Uterus (tissue), 4 donors: ENCODE measurements at places on chromosomes 12 and 14. TPM values are rescaled to one million over a fixed set of nuclear protein-coding genes. Genes with fewer than 3 reads are reported as not detected.

The RBMS2 gene
- 107 TPM for total RNA-seq

The SLC5A8 gene
- not detected for total RNA-seq

The HVCN1 gene
- total RNA-seq = 17.4 TPM

The ADCY4 gene
- 65.1 TPM for total RNA-seq

The AGAP2 gene
- total RNA-seq = 0.29 TPM

The PTPRB gene
- total RNA-seq = 87.6 TPM

The CLEC2B gene
- total RNA-seq = 25.0 TPM

DNA sequence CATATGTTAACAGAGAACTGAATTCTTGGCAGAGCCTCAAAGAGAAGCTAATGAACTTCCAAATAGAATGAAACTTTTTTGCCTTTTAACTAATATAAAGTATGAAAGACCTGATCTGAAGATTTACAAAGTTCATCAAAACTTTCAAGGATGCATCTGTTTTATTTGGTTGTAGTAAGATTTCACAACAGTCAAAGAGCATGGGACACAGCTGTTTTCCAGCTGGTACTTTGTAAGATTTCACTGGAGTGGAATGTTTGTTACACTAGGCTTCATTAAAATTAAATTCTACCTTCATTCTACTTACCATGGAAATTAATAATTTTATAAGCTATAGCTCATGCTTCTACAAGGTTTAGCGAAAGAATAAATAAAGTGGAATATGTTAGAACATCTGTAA, 351.2 kb downstream of the SLC6A15 start:
- DNase-seq = no peak
- no peaks in the 10 kb centered on the region for H3K36me3 ChIP-seq
- H3K4me1 ChIP-seq = no peaks in the 10 kb centered on the region
- no peak overlapping the region for H3K4me3 ChIP-seq
- no peak overlapping the region for H3K27ac ChIP-seq

DNA sequence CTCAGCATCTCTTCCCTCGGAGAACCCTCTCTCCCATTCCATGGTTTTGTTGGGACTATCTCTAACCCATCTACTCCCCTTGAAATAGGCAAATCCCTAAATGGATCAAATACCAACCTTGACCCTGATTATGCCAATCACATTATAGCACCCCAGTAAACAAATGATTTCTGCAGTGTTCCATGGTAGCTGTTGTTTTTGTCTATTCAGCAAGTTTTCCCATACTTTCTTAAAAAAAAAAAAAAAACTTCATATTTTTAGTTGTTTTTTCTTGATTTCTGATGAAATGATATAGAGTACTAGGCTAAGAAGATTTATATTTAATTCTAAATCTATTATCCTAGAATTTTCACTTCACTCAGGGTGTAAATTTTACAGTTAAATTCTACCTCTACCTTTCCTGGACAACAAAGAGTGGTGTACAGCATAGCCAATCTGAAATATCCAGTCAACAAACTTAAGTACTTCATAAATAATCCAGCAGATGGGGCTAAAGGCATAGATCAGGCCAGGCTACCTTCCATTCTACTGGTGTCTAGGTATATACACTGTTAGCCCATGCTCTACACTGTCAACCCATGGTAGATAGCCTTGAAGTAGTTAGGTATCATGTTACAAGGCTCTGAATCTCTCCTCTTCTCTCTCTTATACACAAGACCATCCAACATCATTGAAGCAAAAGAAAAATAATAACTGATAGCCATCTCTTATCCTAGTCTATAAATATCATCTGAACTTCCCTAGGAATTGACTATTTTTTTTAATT, 82.2 kb downstream of the PLEKHG7 start:
- DNase-seq = no peak
- peak overlapping the region; percentile 2 for H3K27ac ChIP-seq
- H3K36me3 ChIP-seq = no peaks in the 10 kb centered on the region
- no peaks in the 10 kb centered on the region for H3K27me3 ChIP-seq
- H3K4me1 ChIP-seq = no peaks in the 10 kb centered on the region
- no peak overlapping the region for H3K4me3 ChIP-seq

DNA sequence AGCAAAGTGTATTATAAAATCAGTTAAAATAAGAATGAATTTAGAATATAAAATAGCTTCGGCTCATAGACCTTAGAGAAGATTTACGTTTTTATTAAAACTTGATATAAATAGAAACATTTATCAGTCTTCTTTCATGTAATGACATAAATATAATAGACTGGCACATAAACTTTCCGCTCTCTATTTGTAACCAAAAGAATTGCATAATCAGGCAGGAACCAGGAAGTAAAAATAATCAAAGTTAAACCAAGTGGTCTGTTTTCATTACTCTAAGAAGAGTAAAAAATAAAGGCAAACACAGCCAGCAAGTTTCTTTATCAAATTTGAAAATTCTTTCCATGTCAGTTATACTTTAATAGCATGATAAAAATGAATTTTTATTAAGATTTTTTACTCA, 46.3 kb upstream of the ATP2A2 start:
- no peak overlapping the region for H3K4me3 ChIP-seq
- H3K27me3 ChIP-seq = no peaks in the 10 kb centered on the region
- peak overlapping the region; percentile 10 for H3K27ac ChIP-seq
- no peaks in the 10 kb centered on the region for H3K4me1 ChIP-seq
- DNase-seq = no peak

DNA sequence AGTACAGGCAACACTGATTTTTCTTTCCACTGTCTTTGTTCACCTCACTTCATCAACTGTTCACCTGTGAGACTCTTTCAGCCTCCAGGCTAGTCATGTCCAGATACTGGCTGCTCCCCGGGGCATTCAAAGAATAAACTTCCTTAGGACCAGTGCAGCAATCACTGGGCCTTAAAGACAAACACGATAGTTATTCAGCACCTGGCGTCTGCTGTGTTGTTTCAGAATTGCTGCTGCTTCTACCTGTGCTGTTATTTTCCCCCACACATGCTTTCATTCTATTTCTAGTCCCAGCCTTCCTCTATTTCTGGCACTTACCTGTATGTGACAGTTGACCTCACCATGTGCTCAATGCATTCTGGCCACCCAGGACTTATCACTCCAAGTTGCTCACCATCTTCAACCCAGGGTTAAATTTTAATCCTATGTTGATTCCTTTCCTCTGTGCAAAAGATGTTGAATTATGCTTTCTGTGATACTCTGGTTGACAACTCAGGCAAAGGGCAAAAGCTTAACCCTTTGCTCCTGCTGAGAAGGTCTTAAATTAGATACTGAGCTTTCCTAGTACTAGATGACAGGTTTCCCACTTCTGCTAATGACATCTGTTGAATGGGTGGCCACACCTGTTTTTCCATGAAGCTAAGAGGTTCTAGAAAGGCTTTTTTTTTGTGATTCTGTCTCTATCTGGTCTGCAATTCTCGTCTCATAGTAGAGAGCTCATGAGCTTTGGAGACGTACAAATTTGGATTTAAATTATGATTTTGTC, 41.4 kb downstream of the PTPRQ start:
- no peaks in the 10 kb centered on the region for H3K4me1 ChIP-seq
- DNase-seq = no peak
- no peaks in the 10 kb centered on the region for H3K27me3 ChIP-seq
- no peaks in the 10 kb centered on the region for H3K36me3 ChIP-seq
- no peak overlapping the region for H3K27ac ChIP-seq

GRCh38 chr12:90124914-90125313, 416.3 kb upstream of the ATP2B1 start:
- H3K4me3 ChIP-seq = no peak overlapping the region
- no peaks in the 10 kb centered on the region for H3K36me3 ChIP-seq
- H3K27me3 ChIP-seq = no peaks in the 10 kb centered on the region
- no peak for DNase-seq

DNA sequence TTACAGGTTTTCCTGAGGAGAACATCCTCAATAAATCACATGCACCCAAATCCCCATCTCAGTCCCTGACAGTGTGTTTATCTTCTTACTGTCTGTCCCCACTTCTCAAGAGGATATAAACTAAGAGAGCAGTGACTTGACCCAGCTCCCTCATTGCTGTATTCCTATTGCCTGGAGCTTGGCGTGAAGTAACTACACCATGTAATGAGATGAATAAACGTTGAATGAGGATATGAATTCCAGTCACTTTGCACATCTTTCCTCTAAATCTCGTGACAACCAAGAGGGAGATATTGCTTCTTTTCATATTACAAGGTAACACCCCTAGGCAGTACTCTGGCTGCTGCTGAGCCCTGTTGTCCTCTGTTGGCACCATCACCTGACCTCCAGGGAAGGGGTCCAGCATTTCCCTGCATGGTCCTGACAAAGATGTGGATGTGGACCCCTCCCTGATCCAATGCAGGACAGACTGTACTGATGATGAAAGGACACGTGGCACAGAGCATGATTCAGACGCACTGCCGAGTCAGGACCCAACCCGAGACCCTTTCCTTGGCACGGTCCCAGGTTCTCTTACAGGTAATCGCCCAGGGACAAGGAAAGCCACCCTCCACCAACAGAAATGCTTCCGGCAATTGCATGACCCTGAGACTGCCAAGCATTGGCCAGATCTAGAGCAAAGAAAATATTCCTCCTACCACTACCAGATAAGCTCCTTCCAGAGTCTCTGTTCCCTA, 47.7 kb upstream of the CPM start:
- no peak overlapping the region for H3K4me3 ChIP-seq
- no peaks in the 10 kb centered on the region for H3K4me1 ChIP-seq
- no peak overlapping the region for H3K27ac ChIP-seq
- DNase-seq = no peak
- no peaks in the 10 kb centered on the region for H3K36me3 ChIP-seq
- H3K27me3 ChIP-seq = no peaks in the 10 kb centered on the region

DNA sequence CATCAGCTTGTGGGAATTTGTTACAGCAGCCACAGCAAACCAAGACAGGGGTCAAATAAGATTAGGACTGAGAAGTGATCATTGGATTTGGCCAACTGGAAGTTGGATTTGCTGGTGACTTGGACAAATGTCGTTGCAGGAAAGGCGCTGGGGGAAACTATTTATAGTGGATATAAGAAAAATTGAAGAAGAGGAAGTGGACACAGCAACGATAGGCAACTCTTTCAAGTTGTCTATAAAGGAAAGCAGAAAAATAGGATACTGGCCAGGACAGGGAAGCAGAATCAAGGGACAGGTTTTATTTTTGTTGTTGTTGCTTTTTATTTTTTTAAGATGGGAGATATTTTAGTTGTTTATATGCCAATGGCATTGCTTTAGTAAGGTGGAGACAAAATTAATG, 56.2 kb upstream of the RTRAF start:
- DNase-seq = no peak
- no peak overlapping the region for H3K27ac ChIP-seq
- H3K4me3 ChIP-seq = no peak overlapping the region
- H3K4me1 ChIP-seq = no peaks in the 10 kb centered on the region
- no peaks in the 10 kb centered on the region for H3K36me3 ChIP-seq

- no peak overlapping the region for H3K4me3 ChIP-seq
- H3K27me3 ChIP-seq = no peaks in the 10 kb centered on the region
- DNase-seq = no peak
- H3K4me1 ChIP-seq = no peaks in the 10 kb centered on the region
- no peaks in the 10 kb centered on the region for H3K36me3 ChIP-seq
- no peak overlapping the region for H3K27ac ChIP-seq
Measured at GRCh38 chr12:81150382-81150781, 72.5 kb downstream of the ACSS3 start.

DNA sequence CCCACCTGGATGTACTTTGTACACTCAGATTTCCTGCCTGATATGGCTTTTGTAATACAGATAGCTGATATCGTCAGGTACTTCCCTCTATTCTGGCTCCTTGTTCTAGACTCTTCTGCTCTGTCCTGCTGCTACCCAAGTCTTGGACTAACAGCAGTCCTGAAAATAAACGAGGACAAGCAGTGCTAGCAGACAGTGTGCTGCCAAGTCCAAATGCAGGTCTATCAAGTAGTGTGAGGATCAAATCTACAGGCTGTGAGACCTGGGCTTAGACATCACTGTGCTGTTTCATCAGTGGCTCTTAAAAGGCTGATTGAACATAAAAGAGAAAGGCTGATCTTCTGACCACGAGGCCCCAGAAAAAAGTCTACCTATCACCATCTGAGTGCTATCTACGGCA, 418.1 kb downstream of the APAF1 start:
- H3K27me3 ChIP-seq = no peaks in the 10 kb centered on the region
- no peak for DNase-seq
- H3K4me3 ChIP-seq = no peak overlapping the region
- no peaks in the 10 kb centered on the region for H3K36me3 ChIP-seq
- H3K4me1 ChIP-seq = no peaks in the 10 kb centered on the region
- H3K27ac ChIP-seq = no peak overlapping the region

DNA sequence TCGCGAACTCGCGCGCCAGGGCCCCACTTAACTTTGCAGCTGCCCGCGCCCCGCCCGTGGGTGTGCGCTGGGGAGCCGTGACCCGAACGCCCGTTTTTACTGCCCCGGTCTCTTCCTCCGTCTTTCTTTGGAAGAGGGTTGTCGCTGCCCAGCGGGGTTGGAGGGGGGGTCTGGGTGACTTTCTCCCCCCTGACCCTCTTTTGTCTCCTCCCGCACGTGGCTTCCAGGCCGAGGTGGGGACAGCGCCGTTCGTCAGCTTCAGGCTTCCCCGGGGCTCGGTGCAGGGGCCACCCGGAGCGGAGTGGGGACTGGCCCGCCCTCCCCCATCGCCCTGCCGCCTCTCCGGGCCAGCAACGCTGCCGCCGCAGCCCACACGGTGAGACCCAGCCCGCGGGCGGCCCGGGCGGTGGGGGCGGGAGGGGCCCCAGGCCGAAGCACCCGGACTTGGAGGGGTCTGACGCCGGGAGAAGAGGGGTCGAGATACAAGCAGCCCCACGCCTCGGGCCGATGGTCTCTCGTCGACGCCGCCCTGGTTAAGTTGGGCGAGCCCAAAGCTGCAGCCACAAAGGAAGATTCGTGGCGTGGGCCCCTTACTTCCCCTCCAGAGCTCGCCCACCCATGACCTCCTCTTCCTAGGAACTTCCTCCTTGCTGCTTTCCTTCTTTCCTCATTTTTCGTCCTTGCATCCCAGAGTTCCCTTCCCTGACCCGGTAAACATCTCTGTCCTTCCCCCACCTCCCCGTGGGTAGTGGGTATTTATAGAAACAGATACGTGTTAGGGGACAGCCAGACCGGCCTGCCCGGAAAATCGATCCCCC, 1.2 kb downstream of the DYRK2 start:
- DNase-seq = peak; percentile 33
- no peaks in the 10 kb centered on the region for H3K4me1 ChIP-seq
- no peaks in the 10 kb centered on the region for H3K36me3 ChIP-seq
- peak overlapping the region; percentile 97 for H3K27ac ChIP-seq

DNA sequence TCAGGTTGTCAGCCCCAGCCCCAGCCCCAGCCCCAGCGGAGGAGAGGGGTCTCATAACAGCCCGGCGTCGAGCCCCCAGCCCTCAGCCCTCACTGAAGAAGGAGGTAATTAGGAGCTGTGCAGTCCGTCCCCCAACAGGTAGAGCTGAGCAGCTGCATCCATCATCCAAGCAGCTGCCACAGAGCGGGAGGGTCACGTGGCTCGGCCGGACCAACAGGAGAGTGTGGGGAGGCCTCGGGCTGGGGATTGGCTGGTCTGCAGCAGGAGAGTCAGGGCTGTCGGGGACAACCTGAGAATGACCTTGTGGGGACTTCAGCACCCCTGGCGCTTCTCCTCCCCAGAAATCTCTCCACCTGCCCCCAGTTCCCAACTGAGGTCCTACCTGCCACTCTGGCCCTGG, 29.6 kb downstream of the SMUG1 start:
- DNase-seq = no peak
- no peak overlapping the region for H3K4me3 ChIP-seq
- H3K27me3 ChIP-seq = no peaks in the 10 kb centered on the region
- no peaks in the 10 kb centered on the region for H3K36me3 ChIP-seq

GRCh38 chr12:112909693-112910092, 2.9 kb downstream of the OAS1 start:
- H3K4me1 ChIP-seq = peaks cover 3% of the 10 kb centered on the region
- H3K27ac ChIP-seq = no peak overlapping the region
- no peak for DNase-seq
- H3K27me3 ChIP-seq = no peaks in the 10 kb centered on the region
- no peaks in the 10 kb centered on the region for H3K36me3 ChIP-seq
